ENCODE measurements at places on chromosomes 11 and 22. TPM values are rescaled to one million over a fixed set of nuclear protein-coding genes. Genes with fewer than 3 reads are reported as not detected.

MS4A14 gene
- total RNA-seq = not detected

ZP1 gene
- total RNA-seq = not detected

LDHA gene
- 635 TPM for total RNA-seq

SLC22A12 gene
- total RNA-seq = not detected

CFAP300 gene
- 2.9 TPM for total RNA-seq

SLC22A8 gene
- not detected for total RNA-seq

OR2AG1 gene
- total RNA-seq = not detected

IGLL1 gene
- not detected for total RNA-seq

PDGFB gene
- 12.1 TPM for total RNA-seq

PRAME gene
- 5.1 TPM for total RNA-seq

KCNK4 gene
- total RNA-seq = not detected

DNA sequence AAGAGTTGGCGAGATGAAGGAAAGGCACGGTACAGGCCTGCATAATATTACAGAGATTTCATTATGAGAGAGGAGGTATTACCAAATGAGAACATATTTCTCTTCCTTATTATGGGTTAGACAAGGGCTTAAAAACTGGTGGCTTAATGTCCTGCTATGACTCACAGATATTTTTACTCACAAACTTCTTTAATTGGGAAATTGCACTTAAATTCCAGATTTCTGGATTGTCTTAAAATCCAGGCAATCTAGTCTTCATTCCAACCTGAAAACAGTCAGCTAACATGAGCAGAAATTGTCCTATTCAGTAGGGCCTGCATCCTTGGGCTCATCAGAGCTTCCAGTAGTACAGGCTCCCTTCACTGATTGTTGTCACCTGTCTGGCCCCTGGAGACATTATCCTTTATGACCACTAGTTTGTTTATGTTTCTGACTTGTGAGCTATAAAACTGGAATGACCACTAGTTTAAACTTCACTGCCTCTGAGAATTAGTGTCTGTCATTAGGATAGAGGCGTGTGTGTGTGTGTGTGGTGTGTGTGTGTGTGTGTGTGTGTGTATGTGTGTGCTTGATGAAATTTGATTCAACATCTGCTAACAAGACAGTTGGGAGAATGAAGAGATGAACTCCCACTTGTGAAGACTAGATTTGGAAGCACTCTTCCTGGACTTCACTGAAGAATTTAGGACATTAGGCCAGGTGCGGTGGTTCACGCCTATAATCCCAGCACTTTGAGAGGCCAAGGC is 25.1 kb downstream of the DBX1 start:
- DNase-seq = no peak

DNA sequence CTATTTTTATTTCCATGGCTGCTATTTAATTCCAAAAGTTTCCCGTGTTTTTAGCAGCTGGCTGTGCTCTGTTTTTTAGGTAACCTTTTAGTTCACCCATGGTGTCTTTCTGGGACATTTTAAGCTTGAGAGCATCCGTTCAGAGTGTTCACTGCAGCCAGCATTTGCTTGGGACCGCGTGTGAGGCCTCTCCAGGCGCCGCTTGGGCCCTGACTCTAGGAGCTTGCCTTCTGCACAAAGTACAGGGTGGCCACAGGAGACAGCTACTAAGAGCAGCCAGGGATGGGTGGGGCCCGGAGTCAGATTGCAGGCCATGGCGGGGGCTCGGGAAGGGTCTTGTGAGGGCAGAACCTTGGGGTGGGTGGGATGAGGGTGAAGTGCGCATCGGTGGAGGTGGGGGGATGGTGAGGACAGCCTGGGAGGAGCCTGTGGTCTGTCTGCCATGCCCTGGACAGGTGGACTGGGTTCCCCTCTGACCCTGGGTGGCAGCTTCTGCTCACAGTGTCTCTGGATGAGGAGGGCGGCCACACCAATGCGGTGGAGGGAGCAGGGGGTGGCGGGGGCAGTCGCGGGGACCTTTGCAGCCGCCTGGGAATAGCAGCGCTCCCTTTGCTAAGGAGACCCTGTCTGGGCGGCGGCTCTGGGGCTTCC is 288.1 kb downstream of the TBC1D22A start:
- DNase-seq = no peak

DNA sequence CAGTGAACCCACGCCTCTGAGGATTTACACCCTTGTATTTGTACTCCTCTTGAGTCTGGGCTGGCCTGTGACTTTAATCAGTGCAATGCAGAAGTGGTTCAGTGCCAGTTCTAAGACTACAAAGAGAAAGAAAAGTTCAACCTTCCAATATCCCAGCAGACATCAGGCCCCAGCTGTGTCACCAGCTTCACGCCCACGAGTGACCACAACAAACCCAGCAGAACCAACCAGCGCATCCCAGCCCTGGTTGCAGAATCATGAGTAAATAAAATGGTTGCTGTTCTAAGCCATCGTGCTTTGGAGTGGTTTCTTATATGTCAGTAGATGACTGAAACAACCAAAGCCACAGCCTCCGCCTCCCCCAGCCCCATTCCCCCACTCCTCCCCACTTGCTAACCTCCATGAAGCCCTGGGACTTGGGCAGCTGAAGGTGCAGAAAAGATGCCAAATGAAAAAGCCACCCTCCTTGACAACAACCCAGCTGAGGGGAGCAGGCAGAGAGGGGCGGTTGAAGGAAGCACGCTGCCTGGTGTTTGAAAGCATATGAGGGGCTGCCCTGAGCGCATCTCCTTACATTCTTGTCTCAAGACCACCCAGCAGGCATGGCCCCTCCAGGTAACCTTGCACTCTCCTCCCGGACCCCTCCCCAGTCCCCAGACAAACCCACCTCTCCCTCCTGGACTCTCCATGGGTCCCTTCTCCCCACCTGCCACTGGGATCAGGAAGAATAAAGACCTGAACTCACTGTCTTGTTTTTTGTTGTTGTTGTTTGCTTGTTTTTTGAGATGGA is 20.9 kb downstream of the TSKU start:
- no peak for DNase-seq

GRCh38 chr22:37985751-37986281 is 1.5 kb upstream of the SOX10 start:
- no peak for DNase-seq

- DNase-seq = no peak
Observed at GRCh38 chr22:25365491-25366261, 146.2 kb downstream of the CRYBB2 start.

GRCh38 chr22:17191163-17191784 is 28.0 kb downstream of the ADA2 start:
- DNase-seq = no peak

- DNase-seq = no peak
Observed at GRCh38 chr11:134727204-134727603, 315.2 kb upstream of the B3GAT1 start.

- DNase-seq = no peak
Observed at GRCh38 chr11:57647960-57648800, 1.5 kb downstream of the YPEL4 start.

- DNase-seq = no peak
Observed at GRCh38 chr11:23226331-23227077, 366.2 kb upstream of the CCDC179 start.

DNA sequence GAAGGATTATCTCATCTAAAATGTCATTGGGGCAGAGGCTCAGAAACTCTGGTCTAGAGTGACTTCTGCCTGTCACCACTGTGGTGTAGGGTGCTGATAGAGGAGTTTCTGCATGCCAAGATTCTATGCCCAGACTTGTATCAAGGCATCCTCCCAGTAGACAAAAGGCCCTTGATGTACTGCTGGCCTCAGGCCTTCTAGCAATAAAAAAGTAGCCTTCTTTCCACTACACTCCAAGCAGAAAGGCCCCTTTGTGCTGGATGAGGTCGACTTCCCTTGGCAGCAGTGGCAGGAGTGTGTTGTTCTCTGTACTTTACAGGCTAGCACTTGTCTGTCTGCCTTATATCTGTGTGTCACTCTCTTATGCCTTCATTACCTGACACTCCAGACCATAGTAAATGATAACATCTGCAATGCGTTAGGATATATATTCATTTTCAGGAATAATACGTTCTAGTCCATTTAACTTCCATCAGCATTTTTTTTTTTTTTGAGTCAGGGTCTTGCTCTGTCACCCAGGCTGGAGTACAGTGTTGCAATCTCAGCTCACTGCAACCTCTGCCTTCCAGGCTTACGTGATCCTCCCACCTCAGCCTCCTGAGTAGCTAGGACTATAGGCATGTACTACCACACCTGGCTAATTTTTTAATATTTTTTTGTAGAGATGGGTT is 49.5 kb upstream of the RRM1 start:
- no peak for DNase-seq

GRCh38 chr11:78256962-78257361 is 68.2 kb downstream of the USP35 start:
- no peak for DNase-seq

DNA sequence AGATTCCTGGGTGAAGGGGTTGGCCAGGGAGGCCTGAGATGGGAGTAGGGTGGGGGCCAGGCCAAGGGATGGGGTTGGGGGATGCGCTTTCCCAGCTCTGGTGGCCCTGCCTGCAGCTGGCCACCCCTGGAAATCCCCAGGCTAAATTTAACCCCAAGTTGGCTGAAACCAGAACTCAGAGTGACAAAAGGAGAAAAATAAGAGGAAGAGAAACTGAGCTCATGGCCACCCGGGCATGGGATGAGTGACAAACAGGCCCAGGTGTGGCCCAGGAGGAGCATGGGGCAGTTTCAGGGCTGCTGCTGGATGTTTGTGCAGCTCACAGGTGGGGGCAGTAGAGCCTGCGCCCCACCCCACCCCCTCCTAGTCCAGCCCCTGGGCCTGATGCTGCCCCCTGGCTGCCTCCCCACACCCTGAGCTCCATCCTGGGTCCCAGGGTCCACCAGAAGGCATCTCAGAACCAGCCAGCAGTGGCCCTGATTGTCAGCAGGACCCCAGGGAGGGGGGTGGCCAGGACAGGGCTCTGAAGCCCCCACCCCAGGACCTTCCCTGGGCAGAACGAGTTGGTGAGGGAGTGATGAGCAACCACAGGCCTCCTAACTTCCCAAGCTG is 48.0 kb downstream of the IGLL5 start:
- DNase-seq = no peak

GRCh38 chr11:128563942-128564641 is 23.3 kb downstream of the ETS1 start:
- no peak for DNase-seq

DNA sequence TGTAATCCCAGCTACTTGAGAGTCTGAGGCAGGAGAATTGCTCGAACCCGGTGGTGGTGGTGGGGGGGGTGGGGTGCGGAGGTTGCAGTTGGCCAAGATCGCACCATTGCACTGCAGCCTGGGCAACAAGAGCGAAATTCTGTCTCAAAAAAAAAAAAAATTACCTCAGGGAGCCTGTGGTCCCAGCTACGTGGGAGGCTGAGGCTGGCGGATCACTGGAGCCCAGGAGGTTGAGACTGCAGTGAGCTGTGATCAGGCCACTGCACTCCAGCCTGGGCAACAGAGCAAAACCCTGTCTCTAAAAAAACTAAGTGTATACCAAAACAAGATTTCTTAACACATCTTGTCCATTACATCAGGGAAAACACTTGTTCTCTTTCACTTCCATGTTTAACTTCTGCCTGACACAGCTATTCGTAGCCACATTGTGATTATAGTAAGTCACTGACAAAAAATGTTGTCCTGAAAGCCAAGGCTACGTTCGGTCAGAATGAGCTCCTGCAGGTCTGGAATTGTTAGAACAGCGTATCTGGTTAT is 1.4 kb downstream of the TMEM80 start:
- DNase-seq = no peak

- DNase-seq = no peak
Observed at GRCh38 chr22:45599836-45600577, 71.6 kb upstream of the ATXN10 start.

- DNase-seq = no peak
Observed at GRCh38 chr22:38655519-38656255, 505 bp downstream of the FAM227A start.

DNA sequence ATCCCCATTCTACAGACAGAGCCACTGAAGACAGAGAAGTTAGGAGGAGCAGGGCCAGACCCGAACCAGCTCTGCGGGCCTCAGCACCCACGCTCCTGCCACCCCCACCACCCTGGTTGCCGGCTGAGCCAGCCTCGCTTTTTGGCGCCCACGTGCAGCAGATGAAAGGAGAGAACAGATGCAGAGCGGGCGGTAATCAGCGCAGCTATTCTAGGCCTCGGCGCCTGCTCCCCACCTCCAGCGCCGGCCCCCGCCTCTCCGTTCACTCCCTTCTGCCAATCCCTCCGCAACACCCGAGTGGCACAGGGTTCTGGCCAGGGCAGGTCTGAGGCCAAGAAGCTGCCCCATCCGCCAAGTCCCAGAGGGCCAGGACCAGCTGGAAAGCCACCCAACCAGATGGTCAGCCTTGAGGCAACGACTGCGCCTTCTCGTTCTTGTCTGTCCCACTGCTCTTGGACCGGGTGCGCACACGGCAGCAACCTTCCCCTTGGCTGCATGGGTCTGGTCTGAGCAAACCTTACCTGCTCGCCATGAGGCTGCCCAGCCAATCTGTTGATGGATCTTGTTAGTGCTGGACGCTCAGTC is 16.8 kb downstream of the DNAL4 start:
- DNase-seq = no peak

DNA sequence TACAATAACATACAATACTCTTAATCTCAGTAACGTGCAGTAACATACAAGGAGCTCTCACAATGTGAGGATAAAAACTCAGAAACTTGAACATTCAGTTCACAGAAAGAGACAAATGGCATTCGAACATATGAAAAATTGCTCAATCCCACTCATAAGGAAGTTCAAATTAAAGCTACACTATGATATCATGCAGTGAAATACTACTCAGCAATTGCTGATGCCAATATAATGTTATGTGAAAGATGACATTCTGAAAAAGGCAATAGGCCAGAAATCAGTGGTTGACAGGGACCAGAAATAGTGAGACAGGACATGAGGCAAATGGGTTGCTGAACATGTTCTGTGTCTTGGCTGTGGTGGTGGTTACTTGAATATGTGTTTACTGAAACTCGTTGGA is 33.7 kb upstream of the PITPNB start:
- DNase-seq = no peak

DNA sequence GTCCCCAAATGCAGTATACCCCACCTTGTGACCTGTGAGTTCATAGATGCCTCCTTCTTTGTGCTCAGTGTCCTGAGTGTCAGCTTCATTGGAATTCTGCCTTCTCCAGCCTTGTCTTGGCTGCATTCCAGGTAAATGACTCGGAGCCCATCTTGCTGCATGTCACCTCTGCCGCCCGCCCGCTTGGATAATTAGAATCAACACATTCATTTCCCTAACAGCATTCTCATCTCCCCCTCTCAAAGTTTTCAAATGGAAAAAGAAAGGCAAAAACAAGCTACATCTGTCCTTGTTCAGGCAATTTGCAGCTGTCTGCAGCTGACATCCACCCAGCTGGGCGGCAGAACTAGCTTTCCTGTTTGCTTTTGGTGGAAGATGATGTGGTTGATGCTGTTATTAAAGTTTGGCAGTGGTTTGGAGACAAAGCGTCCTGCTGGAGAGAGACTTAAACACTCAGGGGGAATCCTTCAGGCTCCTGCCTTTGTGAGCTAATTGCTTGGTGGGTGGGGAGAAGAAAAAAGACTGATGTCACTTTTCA is 198.8 kb upstream of the SEZ6L start:
- DNase-seq = no peak

All from Calu3 (cell line).